ENCODE measurements at places on chromosomes 2 and 18.

- peaks cover 38% of the 10 kb centered on the region for H3K4me1 ChIP-seq
- no peaks in the 10 kb centered on the region for H3K27me3 ChIP-seq
- no peak overlapping the region for H3K4me3 ChIP-seq
- H3K27ac ChIP-seq: no peak overlapping the region
- H3K36me3 ChIP-seq: peaks cover 27% of the 10 kb centered on the region
These were observed 40.3 kb downstream of the METTL8 start for GRCh38 chr2:171393487-171393886.

GRCh38 chr2:119871725-119872124, 112.0 kb downstream of the PTPN4 start:
- H3K27ac ChIP-seq: no peak overlapping the region
- DNase-seq: no peak
- no peak overlapping the region for H3K4me3 ChIP-seq

DNA sequence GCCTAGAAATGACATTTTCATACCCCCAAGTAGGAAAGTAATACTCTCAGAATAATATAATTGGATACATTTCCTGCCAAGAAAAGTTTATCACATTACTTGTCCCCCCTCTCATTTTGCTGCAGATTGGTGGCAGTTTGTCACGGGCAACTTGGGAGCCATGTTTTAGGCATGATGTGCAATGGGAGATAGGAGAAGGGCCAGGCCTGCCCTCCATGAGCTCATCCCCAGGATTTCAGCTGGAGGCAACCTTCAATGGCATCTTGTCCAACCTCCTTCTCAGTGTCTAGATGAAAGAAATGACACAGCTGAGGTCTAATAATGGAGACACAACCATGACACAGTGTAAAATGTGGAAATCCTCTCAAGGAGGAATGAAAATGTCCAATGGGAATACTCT, 11.4 kb upstream of the RAB31 start:
- no peak for DNase-seq
- no peak overlapping the region for H3K4me3 ChIP-seq
- H3K27ac ChIP-seq: no peak overlapping the region
- peaks cover 25% of the 10 kb centered on the region for H3K27me3 ChIP-seq

DNA sequence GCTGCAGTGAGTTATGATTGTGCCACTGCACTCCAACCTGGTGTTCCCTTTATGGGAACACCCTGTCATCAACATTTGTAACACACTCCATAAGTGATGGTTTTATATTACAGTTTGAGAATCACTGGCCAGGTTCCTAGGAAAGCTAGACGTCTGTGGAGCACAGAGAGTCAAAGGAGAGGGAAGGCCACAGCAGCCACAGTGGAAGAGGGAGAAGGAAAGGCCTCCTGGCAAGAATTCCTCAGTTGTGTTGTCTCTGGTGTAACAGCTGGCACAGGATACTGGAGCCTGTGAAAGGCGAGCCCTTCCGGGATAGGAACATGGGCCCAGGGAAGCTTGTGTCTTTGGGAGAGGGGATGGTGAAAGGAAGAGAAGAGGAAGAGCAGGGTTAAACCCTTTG, 360.5 kb upstream of the PIK3C3 start:
- H3K36me3 ChIP-seq: no peaks in the 10 kb centered on the region
- DNase-seq: no peak
- H3K4me3 ChIP-seq: no peak overlapping the region
- H3K27ac ChIP-seq: no peak overlapping the region
- no peaks in the 10 kb centered on the region for H3K27me3 ChIP-seq
- H3K4me1 ChIP-seq: no peaks in the 10 kb centered on the region

- H3K27ac ChIP-seq: no peak overlapping the region
- H3K27me3 ChIP-seq: peaks cover 25% of the 10 kb centered on the region
- H3K4me3 ChIP-seq: no peak overlapping the region
- DNase-seq: no peak
- peaks cover 17% of the 10 kb centered on the region for H3K4me1 ChIP-seq
These were observed 213.9 kb downstream of the SH3RF3 start for GRCh38 chr2:109342930-109343329.

- no peak for DNase-seq
- H3K36me3 ChIP-seq: no peaks in the 10 kb centered on the region
- no peak overlapping the region for H3K4me3 ChIP-seq
- H3K4me1 ChIP-seq: no peaks in the 10 kb centered on the region
- H3K27ac ChIP-seq: no peak overlapping the region
- H3K27me3 ChIP-seq: no peaks in the 10 kb centered on the region
These were observed 532.3 kb downstream of the SLC4A3 start for GRCh38 chr2:220159738-220160137.

DNA sequence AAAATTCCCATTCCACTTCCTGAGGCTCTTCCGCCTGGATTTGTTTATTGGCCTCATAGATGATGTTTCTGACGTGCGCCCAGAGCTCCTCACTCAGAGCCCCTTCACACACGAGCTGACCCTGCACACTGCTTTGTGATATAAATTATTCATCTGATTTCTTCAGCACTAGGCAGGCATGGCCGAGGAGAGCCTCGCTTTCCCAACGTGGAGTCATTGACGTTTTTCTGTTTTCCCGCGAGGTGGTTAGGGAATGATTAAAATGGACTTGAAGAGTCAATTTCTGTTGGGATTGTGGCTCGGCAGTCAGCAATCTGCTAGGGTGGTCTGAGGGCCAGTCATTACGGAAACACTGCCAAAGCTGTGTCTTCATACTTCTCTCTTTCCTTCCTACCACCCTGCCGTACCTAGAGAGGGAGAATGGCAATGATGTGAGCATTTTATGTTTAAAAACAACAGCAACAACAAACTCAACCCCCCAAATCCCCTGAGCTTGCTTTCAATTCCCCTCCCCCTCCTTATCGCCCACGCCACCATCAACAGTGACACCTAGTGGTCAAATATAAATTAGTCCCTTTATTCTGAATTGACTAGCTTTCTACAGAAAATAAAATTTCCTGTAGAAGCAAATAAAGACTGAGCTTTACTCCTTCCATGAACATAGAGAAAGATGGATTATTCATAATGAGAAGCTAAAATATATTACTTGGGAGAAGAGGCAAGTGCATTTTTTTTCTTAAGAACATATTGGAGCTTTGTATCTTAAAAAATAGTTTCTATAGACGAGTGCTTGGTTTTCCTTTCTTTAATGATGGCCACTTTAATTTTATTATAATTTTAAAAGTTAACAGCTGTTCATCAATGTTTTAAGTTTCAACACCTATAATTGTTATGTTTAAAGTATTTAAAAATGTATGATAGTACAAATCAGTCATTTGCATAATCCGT, 285.1 kb downstream of the MTX2 start:
- no peaks in the 10 kb centered on the region for H3K36me3 ChIP-seq
- peaks cover 44% of the 10 kb centered on the region for H3K27me3 ChIP-seq
- H3K4me1 ChIP-seq: peaks cover 11% of the 10 kb centered on the region
- no peak for DNase-seq

Measured in activated T-helper 2 cell treated with anti-CD3 and anti-CD28 coated beads, Interferon-gamma antibody, Interleukin-2, Interleukin-4, amounts not matched to agents 10 μg/mL and 5 μg/mL and 100 μg/mL, durations not matched to agents 14 hours and 24 hours and 36 hours (primary cell).